RPMI8226 (cell line): ENCODE measurements at places on chromosomes 13 and 19.

DNA sequence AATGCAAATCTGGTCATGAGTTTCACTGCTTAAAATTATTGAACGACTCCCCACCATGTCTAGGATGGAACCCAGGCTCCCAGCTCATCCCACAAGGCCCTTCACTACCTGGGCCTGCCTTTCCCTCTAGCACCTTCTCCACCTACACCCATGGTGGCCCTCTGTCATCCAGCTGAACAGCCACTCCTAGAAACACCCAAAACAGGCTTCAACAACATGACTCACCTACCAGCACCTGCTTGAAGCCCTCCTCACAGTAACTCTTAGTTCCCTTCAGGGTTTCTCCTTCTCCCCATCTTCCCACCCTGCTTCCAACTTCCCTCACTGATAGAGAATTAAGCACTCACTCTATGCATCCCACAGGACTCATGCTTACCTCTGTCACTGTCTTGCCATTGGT, 6.6 kb upstream of the IGFL2 start:
- no peak for DNase-seq

- DNase-seq: no peak
These were observed 71.6 kb upstream of the TEX29 start for GRCh38 chr13:111248822-111249221.

GRCh38 chr13:23979361-23980159, 82.3 kb upstream of the C1QTNF9B start:
- DNase-seq: peak; percentile 53

- peak; percentile 4 for DNase-seq
These were observed 41.9 kb upstream of the POSTN start for GRCh38 chr13:37640499-37640898.

- peak; percentile 42 for DNase-seq
These were observed 792 bp upstream of the LENG8 start for GRCh38 chr19:54448040-54448773.

GRCh38 chr19:44777715-44778347, at the start of gene CBLC:
TSS of gene CBLC (plus strand) at chr19:44777890. CDS start at chr19:44777932, 42 bp downstream.
- DNase-seq: no peak
